ENCODE measurements at places on chromosomes 12 and 14. TPM values are rescaled to one million over a fixed set of nuclear protein-coding genes. Genes with fewer than 3 reads are reported as not detected.
A peak's percentile ranks its signal among the peaks of the same experiment; 100 is the strongest.

DNA sequence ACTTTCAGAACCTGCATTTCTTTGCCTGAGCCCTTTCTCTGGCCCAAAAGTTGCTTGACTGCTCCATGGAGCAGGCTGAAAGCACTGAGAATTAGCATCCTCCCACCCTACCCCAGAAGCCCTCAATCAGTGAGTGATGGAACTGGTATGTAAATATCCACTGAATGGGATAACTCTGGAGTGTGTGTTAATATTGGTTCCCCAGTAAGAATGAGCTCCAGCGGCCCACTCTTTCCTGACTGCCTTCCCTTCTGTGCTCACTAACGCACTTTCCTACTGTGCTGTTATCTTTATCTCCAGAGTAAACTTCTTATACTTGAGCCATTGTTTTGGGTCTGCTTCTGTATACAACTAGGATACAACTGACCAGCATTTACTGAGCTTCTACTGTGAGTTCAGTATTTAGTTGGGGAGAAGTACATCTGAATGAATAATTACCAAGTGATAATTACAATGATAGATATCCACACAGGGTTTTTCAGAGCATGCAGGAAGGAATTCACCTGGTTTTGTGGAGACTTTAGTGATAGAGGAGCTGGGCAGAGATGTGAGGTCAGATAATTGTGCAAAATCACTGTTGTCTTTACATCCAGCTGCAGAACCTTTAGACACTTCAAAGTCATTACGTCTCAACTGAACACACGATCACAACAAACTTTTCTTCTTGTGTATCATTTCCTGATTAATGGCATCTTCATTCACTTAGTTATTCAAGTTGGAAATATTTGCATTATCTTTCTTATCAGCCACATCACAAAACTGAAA lies 149.2 kb upstream of the BTG1 start:
- peak; percentile 89 for DNase-seq

DNA sequence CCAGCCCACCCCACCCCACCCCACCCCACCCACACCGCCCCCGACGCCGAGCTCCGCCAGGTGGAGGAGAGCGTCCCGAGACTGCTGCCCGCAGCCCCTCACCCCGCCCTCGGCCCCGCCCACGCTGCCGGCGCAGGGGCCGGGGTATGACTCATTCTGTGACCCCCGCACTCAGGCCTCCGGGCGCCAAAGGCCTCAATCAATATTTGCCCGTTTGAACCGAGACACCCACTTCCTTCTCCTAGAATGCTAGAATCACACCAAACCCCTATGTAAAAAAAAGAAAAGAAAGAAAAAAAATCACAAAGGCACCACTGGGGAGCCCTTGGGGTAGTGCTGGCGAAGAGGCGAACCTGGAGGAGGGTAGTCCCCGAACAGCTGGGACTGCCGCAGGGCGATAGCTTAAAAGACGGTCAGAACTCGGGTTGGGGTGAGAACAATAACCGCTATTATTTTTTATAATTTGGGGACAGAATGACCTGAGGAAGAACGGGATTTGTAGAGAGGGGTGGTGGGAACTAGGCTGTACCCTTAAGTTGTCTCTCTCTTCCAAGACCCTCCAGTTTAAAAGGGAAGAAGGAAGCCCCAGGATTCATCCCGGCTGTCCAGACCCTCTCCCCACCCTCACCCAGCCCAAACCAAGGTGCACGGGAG lies 894 bp downstream of the KRT8 start:
- no peak for DNase-seq

DNA sequence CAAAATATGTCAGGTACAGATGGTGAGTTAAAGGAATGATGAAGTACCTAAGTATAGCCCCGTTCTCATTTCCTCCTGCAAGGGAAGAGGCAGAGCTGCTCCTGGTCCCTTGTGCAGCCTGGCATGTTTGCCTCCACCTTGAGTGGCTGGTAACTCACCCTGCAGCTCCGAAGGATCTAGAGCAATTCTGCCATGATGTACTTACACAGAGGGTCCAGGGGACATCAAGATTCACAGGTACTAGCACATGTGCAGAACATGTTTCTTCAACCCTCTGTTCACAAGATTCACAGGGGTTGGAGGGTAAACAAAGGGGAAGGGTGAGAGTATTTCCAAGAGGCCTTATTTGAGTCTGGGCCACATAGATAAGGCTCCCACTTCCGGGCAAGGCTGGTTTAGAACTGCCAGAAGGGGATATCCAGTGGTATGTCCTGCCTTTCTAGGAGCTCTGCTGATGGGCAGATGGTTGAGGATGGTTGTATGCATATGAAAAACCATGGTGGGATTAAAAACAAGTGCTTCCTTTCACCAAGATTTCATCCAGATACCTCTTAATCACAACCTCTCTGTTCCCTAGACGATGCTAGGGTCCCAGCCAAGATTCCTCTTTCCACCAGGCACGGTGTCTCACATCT lies 7.7 kb downstream of the DCTN2 start:
- no peak for DNase-seq

- no peak for DNase-seq
These were observed 22.3 kb downstream of the HOXC4 start for GRCh38 chr12:54075974-54076373.

DNA sequence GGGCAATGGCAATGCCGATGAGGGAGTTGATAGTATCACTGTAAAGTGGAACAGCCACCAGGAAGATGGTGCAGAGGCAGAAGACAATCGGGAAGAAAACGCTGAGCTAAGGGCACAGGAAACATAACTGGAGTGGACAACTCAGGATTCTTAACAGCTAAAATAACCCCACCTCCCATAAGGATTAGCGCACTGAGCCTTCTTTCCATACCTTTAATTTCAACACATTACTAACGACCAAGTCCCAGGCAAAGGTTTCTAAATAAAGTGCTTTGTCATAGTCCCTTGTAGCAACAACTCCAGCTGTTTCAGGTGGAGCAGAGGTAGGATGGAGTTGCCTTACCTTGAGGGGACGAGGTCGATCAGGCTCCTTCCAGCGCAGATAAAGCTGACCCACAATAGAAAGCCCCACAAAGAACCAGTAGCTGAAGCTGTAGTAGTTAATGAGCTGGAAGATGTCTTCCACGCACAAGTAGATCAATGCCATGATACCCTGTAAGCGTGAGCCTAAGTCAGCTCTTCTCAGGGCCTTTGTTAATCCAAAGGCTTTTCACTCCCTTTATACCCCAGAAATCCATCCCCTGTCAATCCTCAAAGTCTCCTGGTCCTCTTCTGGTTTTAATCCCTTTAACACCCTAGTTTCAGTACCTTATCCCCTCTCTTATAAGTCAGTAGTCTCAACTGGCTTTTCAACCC lies 7.7 kb downstream of the OXA1L start:
- no peak for DNase-seq

GRCh38 chr14:69727860-69728259 lies 39.1 kb upstream of the SRSF5 start:
- no peak for DNase-seq

DNA sequence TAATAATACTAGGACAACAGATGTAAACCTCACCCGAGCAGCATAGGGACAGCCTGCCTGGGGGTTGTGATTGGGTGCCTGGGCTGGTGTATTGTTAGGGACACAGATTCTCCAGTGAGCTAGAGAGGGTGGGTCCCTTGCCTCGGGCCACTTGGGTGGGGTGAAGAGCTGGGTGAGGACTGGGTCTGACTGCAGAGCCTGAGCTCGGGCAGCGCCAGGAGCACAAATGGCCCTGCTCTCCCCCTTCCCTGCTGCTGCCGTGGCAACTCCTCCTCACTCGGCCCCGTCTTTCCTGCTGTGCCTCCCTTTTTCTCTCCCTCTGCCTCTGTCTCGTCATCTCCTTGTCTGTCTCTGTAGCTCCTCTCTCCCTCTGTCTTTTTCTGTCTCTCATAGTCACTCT lies 115.4 kb downstream of the GLT1D1 start:
- no peak for DNase-seq

GRCh38 chr12:49296034-49296835 lies 1.3 kb downstream of the PRPH start:
- DNase-seq, result no peak

- no peak for DNase-seq
These were observed 246.6 kb upstream of the CCDC196 start for GRCh38 chr14:66239589-66239988.

GRCh38 chr14:106069804-106070625 lies 543.6 kb downstream of the TMEM121 start:
- no peak for DNase-seq

- no peak for DNase-seq
These were observed 26.0 kb downstream of the PELI2 start for GRCh38 chr14:56144176-56144575.

GRCh38 chr12:42213023-42213422 lies 25.0 kb downstream of the YAF2 start:
- DNase-seq, result peak; percentile 59

- no peak for DNase-seq
These were observed 1.0 kb upstream of the GPD1 start for GRCh38 chr12:50102646-50103309.

DNA sequence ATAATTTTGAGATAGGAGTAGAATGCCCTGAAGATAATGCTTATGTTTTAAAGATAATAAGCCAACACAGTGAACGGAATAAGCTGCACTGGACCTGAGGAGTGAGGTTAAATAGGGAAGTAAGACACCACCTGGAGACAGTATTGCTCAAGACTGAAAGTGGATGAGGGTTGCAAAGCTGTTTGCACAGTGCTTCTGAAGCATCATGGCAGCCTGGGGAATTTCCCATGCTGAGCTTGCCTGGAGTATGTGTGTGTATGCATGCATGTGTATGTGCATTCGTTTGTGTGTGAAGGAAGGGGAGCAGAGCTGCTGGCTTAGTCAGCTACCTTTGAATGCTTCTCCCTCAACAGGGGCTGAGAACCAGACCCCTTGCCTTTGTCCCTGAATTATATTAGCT lies 35.8 kb downstream of the BHLHE41 start:
- peak; percentile 13 for DNase-seq

DNA sequence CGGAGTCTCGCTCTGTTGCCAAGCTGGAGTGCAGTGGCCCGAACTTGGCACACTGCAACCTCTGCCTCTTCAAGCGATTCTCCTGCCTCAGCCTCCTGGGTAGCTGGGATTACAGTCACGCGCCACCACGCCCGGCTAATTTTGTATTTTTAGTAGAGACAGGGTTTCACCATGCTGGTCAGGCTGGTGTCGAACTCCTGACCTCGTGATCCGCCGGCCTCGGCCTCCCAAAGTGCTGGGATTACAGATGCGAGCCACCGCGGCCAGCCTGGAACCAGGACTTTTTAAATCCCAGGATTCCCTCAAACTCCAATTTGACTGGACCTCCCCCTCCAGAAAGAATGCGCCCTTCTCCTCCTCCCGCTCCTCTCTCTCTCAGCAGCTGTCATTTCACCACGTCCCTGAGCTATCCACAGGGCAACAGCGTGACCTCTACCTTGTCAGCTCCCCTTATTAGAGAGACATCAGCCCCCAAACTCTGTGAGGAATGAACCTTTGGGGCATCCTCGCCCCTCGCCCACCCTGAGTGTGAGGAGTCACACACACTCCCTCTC lies 2.0 kb downstream of the ESYT1 start:
- no peak for DNase-seq

DNA sequence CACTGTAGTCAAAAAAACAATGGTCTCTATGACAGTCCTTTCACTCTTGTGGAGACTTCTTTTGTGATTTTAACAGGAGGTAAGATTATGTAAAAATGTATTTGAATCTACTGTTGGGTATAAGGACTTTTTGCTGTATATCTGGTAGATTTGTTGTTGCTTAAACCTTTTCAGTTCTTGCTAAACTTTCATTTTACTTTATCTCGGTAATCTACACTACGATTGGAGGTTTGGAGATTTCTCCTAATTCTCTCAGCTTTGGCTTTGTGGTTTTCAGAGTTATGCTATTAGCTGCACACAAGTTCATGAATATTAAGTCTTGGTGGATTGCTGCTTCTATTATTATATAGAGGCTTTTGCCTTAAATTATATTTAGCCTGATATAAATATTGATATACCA lies 116.6 kb upstream of the HIF1A start:
- DNase-seq, result no peak

GRCh38 chr12:92059960-92060359 lies 85.7 kb downstream of the BTG1 start:
- peak; percentile 82 for DNase-seq

DNA sequence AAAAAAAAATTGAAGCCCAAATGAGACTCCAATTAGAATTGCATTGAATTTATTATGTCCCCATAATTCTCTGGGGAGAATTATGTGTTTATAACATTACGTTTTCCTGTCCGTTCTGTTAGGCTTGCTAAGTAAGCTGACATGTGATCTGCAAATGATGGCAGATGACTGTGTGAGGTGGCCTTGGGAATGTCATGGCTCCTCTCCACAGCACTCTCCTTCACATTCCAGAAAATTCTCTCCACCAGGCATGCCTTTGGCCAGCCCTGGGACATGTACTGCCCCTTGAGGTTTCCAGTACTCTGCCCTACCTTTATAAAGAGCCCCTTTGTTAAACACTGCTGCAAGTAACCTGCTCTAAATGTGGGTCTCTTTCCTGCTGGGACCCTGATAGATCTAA lies 28.3 kb upstream of the INF2 start:
- no peak for DNase-seq

DNA sequence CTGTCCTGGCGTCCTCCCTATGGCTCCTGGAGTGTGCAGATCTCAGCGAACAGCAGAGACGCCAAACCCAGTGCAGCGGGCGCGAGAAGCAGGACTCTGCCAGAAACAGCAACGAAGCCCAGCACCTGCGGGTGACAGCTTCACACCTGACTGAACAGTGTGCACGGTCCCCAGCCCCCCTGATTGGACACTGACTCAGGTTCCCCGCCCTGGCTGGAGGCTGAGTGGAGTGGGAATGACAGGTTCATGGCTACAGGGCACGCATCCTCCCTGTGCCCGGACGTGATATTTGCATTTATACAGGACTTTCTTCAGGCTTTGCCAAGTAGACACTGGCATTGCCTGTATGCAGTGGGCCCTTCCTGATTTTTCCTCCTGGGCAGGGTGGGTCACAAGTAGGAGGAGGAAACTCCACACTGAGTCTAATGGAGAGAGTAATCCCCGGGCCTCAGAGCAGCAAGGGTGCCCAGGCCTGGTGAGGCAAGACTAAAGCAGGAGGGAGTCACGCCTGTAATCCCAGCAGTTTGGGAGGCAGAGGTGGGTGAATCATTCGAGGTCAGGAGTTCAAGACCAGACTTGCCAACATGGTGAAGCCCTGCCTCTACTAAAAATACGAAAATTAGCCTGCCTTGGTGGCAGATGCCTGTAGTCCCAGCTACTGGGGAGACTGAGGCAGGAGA lies 71.6 kb downstream of the ASCL4 start:
- no peak for DNase-seq

DNA sequence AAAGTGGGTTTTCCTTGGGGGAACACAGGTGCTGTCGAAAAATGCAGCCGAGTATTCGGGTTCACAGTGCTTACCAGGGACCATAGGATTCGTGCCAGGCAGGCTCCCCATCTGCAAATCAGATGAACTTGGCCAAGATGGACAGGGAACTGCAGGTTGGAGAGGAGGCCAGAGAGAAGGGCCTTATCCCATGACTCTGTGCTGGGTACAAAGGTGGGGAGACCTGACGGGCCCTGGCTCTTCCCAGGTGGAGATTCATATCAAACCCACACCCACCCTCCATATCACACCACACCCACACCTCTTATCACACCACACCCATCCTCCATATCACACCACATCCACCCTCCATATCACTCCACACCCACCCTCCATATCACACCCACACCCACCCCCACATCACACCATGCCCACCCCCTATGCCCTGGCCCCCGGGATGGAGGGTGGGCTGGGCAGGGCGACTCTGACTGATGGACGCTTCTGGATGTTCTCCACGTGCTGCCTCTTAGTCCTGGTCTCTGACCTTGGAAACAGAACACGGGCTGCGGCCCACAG lies 319.7 kb downstream of the ADGRD1 start:
- DNase-seq, result no peak

- DNase-seq, result peak; percentile 97
These were observed 58.9 kb upstream of the PLEKHG3 start for GRCh38 chr14:64645220-64645892.

Gene RNASE1
- total RNA-seq, result not detected

Gene EML1
- 42.3 TPM for total RNA-seq

Gene TMEM119
- total RNA-seq, result 8.1 TPM

Gene PAH
- not detected for total RNA-seq
